ENCODE measurements at places on chromosomes 5 and 9. TPM values are rescaled to one million over a fixed set of nuclear protein-coding genes. Genes with fewer than 3 reads are reported as not detected.

DNA sequence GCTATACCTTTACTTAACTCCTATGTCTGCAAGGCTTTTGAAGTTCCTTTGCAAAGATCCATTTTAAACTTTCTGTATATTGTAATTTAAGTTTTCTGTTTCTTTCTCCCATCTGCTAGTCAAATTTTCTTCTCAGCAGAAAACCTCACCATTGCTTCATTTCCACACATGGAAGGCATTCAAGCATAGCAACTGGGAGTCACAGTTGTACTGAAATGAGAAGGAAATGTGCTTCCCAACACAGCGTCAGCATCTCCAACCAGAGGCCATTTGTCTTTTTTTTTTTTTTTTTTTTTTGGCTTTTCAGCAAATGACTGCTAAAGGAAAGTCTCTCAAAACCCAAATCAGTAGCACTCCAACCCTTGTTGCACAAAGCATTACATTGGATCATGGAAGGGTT is 92.5 kb downstream of the RAB3C start:
- H3K4me3 ChIP-seq = no peak overlapping the region
- no peak overlapping the region for H3K27ac ChIP-seq
- DNase-seq = no peak

FGF1 gene
- total RNA-seq = 42.2 TPM

WNT8A gene
- not detected for total RNA-seq

FOXD4L3 gene
- total RNA-seq = not detected

PRRX2 gene
- total RNA-seq = not detected

GRCh38 chr5:20105915-20106314 is 117.9 kb upstream of the CDH18 start:
- no peak overlapping the region for H3K27ac ChIP-seq
- H3K4me1 ChIP-seq = no peaks in the 10 kb centered on the region
- H3K4me3 ChIP-seq = no peak overlapping the region
- no peaks in the 10 kb centered on the region for H3K36me3 ChIP-seq

- H3K4me3 ChIP-seq = no peak overlapping the region
- no peak for DNase-seq
- H3K27me3 ChIP-seq = no peaks in the 10 kb centered on the region
- H3K27ac ChIP-seq = no peak overlapping the region
- H3K4me1 ChIP-seq = no peaks in the 10 kb centered on the region
Measured at GRCh38 chr5:16140417-16140816, 39.2 kb downstream of the MARCHF11 start.

DEPDC1B gene
- 2.2 TPM for total RNA-seq

DNA sequence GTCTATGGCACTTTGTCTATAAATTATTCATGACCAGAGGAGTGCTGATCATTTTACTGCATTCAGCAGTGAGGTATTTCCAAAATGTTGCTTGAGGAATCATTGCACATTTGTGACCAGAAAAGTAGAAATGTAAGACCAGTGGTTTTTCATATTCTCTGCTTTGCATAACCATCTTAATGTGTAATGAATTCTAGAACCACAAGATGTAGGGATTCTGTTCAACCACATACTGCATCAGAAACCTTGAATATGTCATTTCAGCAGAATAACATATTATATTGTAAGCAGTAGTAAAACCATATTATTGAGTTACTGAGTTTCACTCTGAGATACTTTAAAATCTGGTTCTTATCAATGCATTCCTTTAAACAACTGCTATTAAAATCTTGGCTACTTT is 1243.4 kb downstream of the MAT2B start:
- H3K4me3 ChIP-seq = no peak overlapping the region
- H3K27me3 ChIP-seq = no peaks in the 10 kb centered on the region
- H3K27ac ChIP-seq = no peak overlapping the region
- H3K4me1 ChIP-seq = no peaks in the 10 kb centered on the region
- H3K36me3 ChIP-seq = no peaks in the 10 kb centered on the region
- no peak for DNase-seq

TRIM7 gene
- total RNA-seq = 0.22 TPM

GRCh38 chr9:89801341-89801740 is 196.5 kb downstream of the GADD45G start:
- H3K27ac ChIP-seq = no peak overlapping the region
- DNase-seq = no peak
- H3K4me3 ChIP-seq = no peak overlapping the region
- H3K36me3 ChIP-seq = no peaks in the 10 kb centered on the region

CD74 gene
- 15.7 TPM for total RNA-seq

DNA sequence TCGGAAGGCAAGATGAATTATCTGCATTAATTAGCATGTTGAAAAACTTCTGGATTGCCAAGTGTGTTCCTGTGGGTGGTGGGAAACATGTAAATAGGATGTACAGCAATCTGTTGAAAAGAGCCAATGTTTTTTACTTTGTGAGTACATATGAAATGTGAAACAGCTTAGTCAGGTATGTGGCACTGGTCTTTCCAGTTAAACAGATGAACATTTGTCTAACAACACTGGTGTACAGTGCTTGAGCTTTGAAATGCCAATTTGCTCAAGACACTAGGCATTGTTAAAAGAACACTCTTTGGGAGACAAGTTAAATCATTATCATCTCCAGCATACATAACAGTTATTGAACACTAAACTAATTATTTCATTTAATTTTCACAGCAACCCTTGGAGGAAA is 107.3 kb upstream of the SLC24A2 start:
- H3K4me1 ChIP-seq = no peaks in the 10 kb centered on the region
- H3K27ac ChIP-seq = no peak overlapping the region
- no peak overlapping the region for H3K4me3 ChIP-seq
- no peak for DNase-seq
- no peaks in the 10 kb centered on the region for H3K27me3 ChIP-seq

DNA sequence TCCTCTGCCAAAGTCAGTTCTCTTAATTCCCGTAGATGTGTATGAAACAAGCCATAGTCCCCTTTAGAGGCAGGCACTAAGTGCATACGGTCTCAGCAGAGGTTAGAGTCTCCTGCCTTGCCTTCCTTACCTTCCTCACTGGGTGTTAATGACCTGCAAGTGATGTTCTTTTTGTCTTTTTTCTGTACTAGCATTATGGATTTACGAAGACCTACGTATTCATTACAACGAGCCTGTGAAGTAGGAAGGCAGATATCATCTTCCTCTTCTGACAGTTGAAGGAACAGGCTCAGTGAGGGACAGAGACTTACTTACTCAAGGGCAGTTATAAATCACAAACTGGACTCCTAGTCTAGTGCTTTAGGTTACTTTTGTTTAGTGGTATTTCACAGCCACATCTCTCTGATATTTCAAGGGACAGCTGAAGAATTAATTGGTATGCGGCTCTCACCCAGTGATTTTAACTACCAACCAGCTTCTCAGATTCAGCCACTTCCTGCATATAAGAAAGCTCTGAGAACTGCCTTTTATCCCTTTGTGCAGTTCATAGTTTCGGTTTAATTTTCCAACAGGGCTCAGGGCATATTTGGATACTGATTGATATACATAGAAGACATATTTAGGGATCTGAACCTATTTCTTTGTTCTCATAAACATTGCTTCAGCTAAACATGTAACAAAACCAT is 85.1 kb upstream of the CKMT2 start:
- H3K27me3 ChIP-seq = no peaks in the 10 kb centered on the region
- no peaks in the 10 kb centered on the region for H3K36me3 ChIP-seq
- H3K27ac ChIP-seq = no peak overlapping the region
- no peaks in the 10 kb centered on the region for H3K4me1 ChIP-seq
- no peak overlapping the region for H3K4me3 ChIP-seq
- no peak for DNase-seq

DNA sequence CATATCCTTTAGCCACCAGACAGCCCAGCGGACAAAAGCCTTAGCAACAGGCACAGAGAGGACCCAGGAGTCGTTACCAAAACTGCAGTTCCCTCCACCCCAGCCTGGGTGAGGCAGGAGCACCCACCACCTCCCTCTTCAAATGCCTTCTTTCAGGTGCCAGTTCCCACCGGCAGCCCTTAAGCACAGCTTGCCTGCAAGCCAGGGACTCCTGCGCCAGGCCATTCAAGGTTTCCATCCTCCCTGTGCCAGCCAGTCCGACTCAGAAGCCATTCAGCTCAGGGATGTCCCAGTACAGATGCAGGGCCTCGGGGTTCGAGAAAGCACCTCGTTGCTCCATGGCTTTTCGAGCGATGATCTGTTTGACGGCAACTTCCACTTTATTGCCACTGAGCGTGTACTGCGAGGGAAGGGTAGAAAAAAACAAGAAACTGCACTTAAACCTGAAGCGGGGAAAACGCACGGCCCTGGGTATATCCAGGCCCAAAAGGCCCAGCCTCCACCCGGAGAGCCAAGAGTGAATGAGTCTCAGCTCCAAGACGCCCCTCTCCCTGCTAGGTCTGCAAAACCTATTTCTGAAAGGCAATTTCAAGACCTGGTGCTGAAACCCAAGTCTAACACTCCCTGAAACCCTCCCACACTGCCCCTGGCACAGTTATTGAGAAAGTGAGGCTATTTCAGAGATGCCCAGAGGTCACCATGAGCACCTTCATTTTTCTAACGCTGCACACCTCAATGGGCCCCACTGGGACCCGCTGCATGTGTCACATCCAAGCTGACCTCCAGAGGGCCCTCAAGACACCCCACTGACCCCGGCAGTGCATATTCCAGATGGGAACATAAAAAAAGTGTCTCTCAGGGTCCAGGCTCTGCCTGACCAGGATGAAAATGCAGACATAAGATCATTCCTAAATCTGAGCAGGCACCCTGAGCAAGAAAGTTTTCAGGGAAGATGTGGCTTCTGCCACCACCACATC is 36.8 kb upstream of the ZNF354A start:
- no peak for DNase-seq
- no peak overlapping the region for H3K4me3 ChIP-seq
- H3K27ac ChIP-seq = no peak overlapping the region
- H3K4me1 ChIP-seq = no peaks in the 10 kb centered on the region

CXCL14 gene
- 0.53 TPM for total RNA-seq

CAVIN4 gene
- 6.0 TPM for total RNA-seq

FAM221B gene
- not detected for total RNA-seq

DNA sequence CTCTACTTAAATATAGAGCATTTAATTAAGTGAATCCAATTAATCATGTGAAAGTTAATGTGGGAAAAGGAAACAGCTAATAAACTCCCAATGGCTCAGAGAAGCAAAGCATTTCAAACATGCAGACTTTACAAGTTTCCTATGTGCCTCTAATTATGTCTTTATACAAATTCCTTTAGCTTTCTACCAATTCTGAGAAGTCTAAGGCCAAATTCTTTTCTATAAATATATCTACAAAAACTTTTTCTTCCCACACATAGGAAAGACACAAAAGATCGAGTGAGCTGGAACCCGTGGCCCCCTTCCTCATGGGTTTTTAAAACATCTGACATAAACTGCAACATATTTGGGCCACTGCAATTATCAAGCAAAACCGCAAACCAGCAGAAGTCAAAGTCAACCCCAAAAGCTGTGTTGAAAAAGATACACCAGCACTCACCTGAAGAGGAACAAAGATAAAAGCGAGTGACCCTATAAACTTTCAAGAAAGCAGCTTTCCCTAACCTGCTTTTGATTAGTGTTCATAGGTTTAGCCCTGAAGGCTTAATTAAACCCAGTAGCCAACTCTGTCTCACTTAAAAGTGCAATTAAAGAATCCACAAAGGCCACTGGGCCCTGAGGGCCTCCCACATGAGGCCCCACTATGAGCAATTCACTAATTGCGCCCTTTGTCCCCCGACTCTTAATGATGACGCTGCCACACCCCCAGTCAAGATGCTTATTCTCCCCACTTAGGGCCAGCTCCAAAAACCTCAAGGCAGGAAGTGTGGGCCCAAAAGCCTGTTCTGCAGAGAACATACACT is 12.1 kb downstream of the SEMA5A start:
- peak; percentile 47 for DNase-seq
- no peak overlapping the region for H3K27ac ChIP-seq
- no peaks in the 10 kb centered on the region for H3K36me3 ChIP-seq
- no peaks in the 10 kb centered on the region for H3K27me3 ChIP-seq

PCDHA8 gene
- 1.0 TPM for total RNA-seq

GRCh38 chr5:52876456-52876855 is 88.7 kb downstream of the ITGA1 start:
- no peak overlapping the region for H3K4me3 ChIP-seq
- peaks cover 9% of the 10 kb centered on the region for H3K4me1 ChIP-seq
- DNase-seq = peak; percentile 75
- H3K27me3 ChIP-seq = no peaks in the 10 kb centered on the region

CSF2 gene
- total RNA-seq = not detected

DNA sequence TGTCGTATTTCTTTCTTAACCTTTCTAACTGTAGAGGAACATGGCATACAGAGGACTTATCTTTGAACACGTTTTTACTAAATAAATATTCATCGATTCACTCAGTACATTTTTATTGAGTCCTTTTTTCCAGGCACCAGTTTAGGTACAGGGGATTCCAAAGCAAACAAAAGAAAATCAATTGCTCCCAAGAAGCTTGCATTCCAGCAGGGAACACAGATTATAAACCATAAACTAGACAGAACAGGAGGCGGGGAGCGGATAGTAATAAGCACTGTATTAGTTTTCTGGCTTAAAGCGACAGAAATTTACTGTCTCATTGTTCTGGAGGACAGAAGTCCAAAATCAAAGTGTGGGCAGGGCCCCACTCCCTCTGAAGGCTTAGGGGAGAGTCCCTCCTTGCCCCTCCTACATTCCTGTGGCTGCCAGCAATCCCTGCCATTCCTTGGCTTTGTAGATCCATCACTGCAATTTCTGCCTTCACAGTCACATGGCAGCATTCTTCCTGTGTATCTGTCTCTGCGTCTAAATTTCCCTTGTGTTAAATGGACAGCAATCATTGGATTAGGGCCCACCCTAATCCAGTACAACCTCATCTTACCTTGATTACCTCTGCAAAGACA is 115.5 kb downstream of the COL23A1 start:
- H3K4me1 ChIP-seq = no peaks in the 10 kb centered on the region
- no peaks in the 10 kb centered on the region for H3K27me3 ChIP-seq
- H3K27ac ChIP-seq = no peak overlapping the region
- no peaks in the 10 kb centered on the region for H3K36me3 ChIP-seq
- DNase-seq = no peak

DNA sequence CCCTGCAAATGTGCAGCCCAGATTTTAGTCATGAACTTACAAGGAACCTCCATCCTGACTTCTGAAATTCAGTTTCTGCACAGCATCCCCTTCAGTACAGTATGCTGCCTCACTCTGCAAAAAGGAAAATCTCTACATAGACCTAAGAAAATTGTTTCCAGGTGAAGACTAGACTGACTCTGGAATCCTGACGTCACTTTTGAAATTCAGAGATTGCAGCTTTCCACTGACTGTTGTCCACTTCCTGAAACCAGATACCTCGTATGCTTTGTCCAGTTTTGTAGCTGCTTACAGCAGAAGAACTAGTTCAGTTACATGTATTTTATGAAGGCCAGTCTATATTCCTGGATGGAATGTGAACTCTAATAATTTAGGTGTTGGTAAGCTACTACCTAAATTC is 629.3 kb upstream of the ST8SIA4 start:
- no peaks in the 10 kb centered on the region for H3K36me3 ChIP-seq
- H3K4me3 ChIP-seq = no peak overlapping the region
- no peak for DNase-seq
- no peaks in the 10 kb centered on the region for H3K4me1 ChIP-seq
- H3K27ac ChIP-seq = no peak overlapping the region
- no peaks in the 10 kb centered on the region for H3K27me3 ChIP-seq
